ENCODE measurements at places on chromosomes 12 and 14.
A peak's percentile ranks its signal among the peaks of the same experiment; 100 is the strongest.

- no peak for DNase-seq
Observed at GRCh38 chr12:8662593-8662992, at the start of gene MFAP5. TSS of gene MFAP5 (minus strand) at chr12:8662826. CDS start at chr12:8662104, 722 bp downstream.

DNA sequence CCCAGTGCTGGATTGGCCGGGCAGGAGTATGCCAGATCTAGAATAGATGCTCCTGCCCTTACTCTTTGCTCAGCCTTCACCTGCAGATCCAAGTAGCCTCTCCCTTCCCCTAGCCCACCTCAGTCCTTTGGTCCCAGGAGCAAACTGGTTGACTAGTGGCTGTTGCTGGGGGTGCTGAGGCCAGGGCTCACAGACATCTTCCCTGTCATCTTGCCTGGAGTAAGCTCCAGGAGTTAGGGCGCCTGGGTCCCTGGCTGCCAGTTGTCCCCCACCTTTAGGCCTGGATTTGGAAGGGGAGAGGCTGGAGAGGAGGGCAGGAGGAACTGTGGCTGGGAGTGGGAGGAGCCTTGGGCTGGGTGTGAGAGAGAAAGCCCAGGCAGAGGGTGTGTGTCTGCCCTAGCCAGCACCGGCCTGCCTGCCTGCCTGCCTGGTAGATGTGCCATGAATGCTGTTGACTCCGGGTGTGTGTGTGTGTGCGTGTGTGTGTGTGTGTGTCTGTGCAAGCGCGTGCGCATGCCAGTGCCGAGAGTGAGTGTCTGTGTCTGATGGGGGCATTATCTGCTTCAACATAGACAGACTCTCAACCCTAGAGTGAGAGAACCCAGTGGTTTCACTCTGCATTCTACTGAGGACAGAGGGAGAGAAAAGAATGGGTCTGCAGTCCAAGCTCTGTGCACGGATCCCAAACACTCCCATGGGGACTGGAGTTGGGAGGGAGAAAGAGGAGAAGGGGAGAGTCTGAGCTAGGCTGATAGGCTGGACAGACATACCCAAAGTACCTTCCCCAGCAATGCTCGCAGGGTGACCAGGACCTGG, 845 bp upstream of the RARG start:
- no peak for DNase-seq

- DNase-seq = no peak
Observed at GRCh38 chr12:14843425-14843887, at the start of gene ART4. TSS of gene ART4 (minus strand) at chr12:14843526. CDS start at chr12:14843113, 413 bp downstream.

DNA sequence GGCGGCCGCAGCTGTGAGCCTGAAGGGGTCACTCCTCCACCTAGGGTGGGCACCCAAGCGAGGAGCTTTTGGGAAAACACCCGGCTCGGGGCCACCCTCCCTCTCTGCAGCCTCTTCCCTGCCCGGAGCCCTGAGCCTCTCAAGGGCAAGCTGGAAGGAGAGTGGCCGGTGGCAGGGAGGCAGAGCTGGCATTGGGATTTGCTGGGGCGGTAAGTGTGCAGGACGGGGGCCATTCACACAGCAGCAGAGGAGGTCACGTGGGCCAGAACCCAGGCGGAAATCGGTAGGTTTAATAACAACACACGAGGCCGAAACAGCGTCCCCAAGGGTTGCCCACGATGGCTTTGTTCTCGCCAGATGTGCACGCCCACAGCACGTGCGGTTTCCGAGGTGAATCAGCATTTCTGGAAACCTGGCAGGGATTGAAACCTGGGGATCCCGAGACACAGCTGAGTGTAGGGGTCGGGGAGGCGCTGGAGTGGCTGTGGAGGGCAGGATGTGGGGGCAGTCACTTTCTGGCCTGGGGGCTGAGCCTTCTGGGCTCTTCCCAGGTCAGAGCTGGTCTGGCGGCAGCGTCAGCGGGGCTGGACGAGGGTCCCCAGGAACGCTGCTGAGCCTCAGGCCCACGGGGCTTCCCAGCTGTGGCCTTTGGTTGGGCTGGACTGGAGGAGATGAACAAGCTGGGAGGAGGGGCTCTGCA, 23.5 kb downstream of the NOC4L start:
- DNase-seq = no peak

GRCh38 chr12:94834036-94834625, 169.4 kb downstream of the NDUFA12 start:
- DNase-seq = no peak

- DNase-seq = no peak
Observed at GRCh38 chr14:32697704-32698103, 241.0 kb upstream of the NPAS3 start.

- no peak for DNase-seq
Observed at GRCh38 chr12:92673756-92674155, 29.0 kb upstream of the PLEKHG7 start.

- DNase-seq = peak; percentile 30
Observed at GRCh38 chr14:21199611-21200560, 44.0 kb upstream of the OR5AU1 start.

- no peak for DNase-seq
Observed at GRCh38 chr14:54722791-54723432, 156.0 kb downstream of the SAMD4A start.

DNA sequence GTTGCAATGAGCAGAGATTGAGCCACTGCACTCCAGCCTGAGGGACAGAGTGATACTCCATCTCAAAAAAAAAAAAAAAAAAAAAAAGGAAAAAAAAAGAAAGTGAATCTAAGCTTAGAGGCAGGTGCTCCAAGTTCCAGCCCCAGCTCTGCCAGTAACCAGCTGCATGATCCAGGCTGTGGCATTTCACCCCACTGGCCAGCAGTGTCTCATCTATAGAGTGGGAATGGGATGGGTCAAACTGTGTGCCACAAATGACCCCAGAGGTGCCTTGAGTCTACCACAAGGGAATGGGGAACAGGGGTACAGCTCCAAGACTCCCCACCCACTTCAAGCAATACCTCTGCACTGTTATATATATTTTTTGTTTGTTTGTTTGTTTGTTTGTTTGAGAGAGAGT, 5.0 kb downstream of the PLEKHD1 start:
- no peak for DNase-seq

GRCh38 chr12:127964717-127965116, 302.3 kb upstream of the TMEM132C start:
- DNase-seq = no peak

- DNase-seq = no peak
Observed at GRCh38 chr12:69150083-69150795, 89.1 kb upstream of the CPSF6 start.

- DNase-seq = no peak
Observed at GRCh38 chr12:47238669-47239114, 158.9 kb upstream of the AMIGO2 start.

DNA sequence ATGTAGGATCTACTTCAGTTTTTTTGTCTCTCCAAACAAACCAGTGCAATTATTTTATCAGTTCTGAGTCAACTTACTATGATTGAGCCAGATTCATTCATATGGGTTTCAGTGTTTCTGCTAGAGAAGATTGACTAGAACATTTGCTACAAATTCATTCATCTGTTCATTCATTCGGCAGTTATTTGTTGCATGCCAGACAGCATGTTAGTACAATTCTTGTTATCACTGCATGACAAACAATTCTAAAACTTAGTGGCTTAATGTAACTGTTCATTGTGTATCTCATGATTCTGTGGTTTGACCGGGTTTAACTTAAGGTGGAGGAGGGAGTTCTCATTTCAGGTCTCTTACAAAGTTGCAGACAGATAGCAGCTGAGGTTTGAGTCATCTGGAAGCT, 52.3 kb downstream of the POLR3B start:
- no peak for DNase-seq

GRCh38 chr12:26429070-26429691, 233.8 kb downstream of the SSPN start:
- no peak for DNase-seq

DNA sequence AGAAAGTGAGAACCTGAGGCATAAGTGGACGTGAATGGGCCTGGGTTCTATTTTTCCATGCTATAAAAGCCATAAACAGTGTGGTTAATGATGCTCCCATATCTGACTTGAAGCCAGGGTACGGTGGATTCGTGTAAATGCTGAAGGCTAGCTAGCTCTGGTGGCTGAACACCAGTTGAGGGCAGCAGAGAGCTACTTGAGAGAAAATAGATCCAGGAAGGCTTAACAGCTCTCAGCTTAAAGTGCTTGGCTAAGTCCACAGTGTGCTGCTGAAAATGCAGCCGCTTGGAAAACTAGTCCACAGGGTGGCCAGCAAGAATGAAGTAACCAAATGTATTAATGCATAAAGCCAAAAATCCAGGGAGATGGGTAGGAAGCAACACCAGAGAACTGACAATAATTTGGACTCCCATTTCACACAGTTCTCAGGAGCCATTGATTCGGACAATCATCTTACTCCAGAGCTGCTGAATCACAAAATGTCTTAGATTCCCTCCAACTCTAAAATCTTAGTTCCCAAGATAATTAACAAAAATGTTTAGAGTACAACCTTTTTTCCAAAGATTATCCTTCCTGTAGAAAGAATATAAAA, 15.0 kb upstream of the FOXG1 start:
- DNase-seq = no peak

DNA sequence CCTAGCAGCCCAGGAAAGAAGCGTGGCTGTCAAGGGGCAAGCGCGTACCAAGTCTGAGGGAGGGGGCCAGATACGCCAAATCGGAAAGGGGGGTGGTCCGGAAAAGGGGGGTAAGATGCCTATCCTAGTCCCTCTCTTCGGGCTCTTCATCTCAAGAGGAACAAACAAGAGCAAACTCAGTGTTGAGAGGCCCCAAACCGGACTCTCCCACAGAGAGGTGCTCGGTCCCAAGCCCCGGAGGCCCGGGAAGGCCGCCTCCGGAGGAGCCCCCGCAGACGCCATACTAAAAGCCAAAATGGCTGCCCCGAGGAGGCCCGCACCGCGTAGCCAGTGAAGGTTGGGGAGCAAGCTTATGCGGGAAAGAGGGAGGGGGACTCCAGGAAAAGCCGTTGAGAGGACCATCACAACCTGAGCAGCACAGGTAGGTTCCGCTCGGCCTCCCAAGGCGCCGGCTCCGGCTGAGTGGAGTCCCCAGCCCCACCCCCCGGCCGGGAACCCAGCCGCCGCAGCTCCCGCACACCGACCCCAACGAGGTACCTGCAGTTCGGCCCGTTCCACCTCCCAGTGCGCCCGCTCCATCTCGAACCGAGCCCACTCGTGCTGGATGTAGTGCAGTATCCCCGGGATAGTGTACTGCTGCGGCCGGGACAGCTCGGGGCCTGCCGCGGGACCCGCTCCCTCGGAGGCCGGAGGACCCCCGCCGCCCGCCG, at the start of gene AP4S1:
AP4S1 (plus strand) TSS at position 283 of the 710 bp plus-strand sequence. CDS start 40,548 bp downstream, outside the sequence.
- peak; percentile 80 for DNase-seq

GRCh38 chr14:105885561-105886320, 359.4 kb downstream of the TMEM121 start:
- DNase-seq = no peak

DNA sequence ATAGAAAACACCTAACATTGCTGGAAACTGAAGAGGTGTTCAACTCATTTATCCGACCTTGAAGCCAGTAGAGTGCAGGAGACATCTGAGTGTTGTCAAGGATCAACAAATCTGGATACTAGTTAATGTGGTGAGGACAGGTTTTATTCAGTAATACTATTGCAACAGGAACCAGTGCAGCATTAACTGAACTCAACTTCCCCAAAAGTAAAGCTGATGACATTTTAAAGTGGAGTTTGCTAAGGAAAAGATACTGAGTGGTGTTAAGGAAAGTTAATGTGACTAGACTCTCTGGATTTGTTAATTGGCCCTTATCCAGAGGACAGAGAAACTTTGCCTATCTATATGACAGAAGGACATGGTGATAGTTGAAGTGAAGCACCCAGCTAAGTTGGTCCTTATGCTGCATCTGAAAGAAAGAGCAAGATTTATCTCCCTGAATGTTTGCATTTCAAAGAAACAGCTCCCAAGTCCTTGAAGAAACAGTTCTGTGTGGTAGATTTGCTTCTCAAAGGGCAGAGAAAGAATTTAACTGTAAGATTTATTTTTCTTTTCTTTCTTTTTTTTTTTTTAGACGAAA, 1.2 kb upstream of the CLEC7A start:
- no peak for DNase-seq

DNA sequence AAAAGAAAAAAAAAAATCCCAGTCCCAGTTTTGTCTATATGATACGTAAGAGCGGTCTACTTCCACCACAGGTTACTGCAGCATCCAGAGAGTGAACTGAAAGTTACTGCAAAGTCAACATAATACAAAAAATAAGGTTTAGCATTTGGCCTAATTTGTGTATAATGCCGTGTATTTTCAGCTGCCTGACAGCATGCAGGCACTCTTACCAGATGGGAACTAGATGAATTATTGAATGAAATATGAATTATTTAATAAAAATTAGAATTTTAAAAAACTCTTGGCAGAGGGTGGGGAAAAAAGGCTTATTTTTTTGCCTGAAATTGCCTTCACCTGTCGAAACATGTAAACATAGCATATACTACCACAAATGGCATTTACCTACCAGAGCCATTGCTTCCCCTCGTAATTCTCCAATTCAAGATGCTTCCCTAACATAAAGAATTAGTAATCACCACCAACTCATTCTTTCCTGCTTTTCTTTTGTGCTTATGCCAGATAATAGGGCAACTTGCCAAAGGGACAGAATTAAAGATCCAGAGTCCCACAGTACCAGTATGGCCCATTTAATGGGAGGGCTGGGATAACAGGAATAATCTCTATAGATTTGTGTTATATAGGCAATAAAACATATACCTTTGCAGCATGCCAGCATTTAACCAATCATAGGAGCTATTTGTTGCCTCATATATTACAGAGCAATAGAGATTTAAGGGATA, 31.1 kb downstream of the ATF7 start:
- no peak for DNase-seq

- no peak for DNase-seq
Observed at GRCh38 chr14:39442293-39442692, 10.1 kb upstream of the FBXO33 start.

- no peak for DNase-seq
Observed at GRCh38 chr12:48901278-48901677, 24.0 kb downstream of the FKBP11 start.

DNA sequence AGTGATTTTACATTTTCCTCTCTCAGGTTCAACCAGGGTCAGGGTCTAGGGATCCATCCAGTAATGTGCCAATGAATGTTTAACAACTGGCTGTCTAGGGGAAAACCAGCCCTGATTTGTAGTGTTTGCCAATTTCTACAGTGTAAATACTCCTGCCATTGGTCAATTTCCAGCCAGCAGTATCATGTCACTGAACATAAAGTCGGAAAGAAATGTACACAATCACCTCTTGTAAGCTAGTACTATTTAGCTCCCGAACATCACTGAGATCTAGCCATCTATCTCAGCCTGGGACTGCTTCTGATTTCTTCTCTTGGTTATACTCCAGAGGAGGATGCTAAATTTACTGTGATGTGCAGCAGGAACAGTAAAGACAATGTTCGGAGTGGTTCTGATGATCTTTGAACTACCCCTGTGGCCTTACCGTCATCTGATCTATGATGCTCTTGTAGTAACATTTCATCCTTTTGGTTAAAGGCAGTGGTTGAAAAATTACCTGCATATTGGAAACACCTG, 36.7 kb upstream of the EGLN3 start:
- DNase-seq = no peak
